Foreskin fibroblast (primary cell): ENCODE measurements at places on chromosomes 6 and 20.
A peak's percentile ranks its signal among the peaks of the same experiment; 100 is the strongest.

DNA sequence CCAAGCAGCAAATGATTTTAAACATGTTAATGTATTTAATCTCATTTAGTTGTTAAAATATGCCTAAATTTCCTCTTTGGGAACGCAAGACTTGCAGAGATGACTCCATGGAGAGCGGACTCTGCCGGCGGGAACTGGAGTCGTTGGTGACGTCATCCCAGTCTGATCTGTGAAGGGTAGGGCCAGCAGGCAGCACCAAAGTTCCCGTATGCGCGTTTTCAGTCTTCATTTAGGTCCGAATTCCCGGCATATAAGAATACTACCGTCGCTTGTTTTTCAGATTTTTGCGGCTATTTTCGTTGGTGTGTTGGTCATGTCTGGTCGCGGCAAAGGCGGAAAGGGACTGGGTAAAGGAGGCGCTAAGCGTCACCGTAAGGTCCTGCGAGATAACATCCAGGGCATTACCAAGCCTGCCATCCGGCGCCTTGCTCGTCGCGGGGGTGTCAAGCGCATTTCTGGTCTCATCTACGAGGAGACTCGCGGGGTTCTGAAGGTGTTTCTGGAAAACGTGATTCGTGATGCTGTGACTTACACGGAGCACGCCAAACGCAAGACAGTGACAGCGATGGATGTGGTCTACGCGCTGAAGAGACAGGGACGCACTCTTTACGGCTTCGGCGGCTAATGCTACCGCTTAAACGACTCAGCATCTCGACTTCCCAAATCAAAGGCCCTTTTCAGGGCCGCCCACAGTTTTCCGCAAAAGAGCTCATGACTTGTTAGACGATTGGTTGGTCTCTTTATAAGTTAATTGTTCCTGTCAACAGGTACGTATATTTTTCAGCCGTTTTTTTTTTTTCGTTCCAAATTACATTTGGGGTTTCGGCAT, 117.3 kb downstream of the HFE start:
- peak; percentile 99 for DNase-seq

DNA sequence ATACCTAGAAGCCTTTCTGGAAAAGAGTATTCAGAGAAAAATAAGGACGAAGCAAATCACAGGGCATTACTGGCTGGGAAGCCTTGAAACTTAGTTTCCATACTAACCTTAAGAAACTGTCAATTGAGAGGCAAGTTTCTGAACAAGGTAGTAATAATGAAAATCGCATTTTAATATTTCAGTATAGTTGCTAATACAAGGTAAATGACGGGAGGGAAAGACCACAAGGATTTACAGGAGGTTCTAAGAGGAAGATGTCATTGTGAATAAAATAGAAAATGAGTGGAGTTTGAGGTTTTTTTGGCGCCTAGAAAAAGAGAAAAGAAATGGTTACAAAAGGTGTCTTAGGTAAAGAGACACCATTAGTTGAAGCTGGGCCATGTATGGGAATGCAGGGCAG, 53.9 kb upstream of the AIG1 start:
- no peak for DNase-seq

DNA sequence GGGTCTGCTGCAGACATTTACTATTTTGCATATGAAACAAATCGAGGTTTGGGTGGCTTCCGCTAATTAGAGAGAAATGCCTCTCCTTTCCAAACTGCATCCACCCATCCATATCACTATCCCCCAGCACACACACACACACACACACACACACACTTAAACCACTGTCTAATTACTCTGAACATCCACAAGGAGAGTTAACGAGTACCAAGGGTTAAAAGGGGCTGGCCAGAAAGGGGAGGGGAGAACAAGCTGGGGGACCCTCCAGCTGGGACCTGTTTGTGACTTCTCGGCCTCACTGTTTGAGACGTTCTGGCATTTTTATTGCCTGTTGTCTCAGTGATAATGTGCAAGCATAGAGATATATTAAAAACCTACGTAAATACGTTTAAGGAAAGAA, 261.2 kb downstream of the FOXC1 start:
- DNase-seq = no peak

- DNase-seq = no peak
These were observed 13.9 kb downstream of the FILIP1 start for GRCh38 chr6:75479712-75480111.
